ENCODE measurements at places on chromosomes 5 and 9.

DNA sequence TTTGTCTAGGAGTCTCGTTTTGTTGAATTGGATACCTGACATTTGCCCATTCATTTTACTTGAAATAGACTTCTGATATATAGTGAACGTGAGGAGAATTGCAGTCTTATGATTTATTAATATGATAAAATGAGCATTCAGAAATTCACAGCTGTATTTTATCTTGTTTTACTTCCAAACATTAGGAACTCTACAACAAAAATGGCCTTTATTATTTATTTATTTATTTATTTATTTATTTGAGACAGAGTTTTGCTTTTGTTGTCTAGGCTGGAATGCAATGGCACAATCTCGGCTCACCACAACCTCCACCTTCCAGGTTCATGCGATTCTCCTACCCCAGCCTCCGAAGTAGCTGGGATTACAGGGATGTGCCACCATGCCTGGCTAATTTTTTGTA lies 61.2 kb downstream of the RAB24 start:
- no peak for DNase-seq

DNA sequence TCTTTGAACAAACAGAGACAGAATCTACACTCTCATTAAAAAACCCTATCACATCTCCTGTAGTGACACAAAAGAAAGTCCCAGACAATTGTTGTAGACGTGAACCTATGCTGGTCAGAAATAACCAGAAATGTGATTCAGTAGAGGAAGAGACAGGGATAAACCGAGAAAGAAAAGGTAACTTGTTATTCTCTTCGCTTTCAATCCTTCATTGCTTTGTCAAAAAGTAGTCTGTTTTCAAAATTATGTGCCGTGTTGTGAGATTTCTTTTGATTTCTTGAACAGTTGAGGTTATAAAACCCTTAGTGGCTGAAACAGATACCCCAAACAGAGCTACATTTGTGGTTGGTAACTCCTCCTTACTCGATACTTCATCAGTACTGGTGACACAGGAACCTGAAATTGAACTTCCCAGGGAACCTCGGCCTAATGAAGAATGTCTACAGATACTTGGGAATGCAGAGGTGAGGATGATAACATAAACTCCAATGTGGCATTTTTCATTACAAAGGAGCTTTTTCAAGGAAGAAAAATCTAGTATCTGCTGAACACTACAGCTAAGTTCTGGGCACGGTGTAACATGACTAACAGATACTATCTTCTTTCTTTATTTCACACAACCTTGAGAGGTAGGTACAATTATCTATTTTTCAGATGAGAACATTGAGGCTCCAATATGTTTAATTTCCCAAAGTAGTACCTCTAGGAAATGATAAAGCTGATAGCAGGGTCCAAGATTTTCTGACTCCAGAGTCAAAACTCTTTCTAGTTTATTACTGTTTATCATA lies 14.3 kb downstream of the HMGCR start:
- DNase-seq, result no peak

- no peak for DNase-seq
Measured at GRCh38 chr5:52710972-52711596, 76.6 kb upstream of the ITGA1 start.

- DNase-seq, result no peak
Measured at GRCh38 chr5:65151614-65152013, 330.1 kb downstream of the ADAMTS6 start.

DNA sequence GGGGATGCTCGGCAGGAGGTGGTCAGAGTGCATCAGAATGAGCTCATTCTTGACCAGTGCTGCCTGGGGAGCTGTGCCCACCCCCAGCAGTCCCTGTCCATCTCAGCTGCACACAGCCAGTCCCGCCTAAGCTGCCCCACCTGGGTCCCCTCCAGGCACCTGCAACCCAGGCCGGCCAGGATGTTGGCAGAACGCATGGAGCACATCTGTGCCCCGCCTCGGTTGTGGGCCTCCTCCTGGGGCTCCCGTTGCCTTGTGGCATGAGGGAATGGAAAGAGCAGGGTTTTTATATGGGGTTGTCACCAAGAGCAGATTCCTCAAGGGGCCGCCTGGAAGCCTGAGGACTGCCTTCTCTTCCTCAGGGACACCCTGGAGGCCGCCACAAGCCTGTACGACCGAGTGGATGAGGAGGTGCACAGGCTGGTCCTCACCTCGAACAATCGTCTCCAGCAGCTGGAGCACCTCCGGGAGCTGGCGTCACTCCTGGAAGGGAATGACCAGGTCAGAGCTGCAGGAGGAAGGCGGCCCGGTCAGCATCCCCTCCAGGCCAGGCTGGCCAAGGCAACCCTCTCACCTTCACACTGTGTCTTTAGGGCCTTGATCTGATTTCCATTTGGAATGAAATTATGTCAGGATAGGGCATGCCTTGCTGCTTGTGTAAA lies 34.8 kb upstream of the LRRC14B start:
- DNase-seq, result no peak

DNA sequence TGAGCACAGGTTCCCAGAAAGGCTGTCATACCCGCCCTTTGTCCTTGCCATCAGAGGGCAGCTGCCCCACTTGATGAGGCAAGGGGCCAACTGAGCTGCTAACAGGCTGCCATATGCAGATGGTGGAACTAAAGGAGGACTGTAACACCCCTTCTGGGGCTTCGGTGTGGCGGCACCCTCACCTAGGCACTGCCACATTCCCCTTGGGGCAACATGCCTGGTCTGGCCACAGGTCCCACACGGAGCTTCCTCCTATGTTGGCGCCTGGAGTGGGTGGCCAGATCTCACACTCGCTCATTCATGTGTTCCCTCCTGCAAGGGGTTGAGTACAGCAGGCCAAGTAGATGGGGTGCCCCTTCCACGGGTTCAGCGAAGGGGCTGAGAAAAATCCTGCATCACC lies 777.4 kb upstream of the CHD1 start:
- no peak for DNase-seq

GRCh38 chr5:143010351-143010750 lies 240.2 kb downstream of the ARHGAP26 start:
- no peak for DNase-seq

DNA sequence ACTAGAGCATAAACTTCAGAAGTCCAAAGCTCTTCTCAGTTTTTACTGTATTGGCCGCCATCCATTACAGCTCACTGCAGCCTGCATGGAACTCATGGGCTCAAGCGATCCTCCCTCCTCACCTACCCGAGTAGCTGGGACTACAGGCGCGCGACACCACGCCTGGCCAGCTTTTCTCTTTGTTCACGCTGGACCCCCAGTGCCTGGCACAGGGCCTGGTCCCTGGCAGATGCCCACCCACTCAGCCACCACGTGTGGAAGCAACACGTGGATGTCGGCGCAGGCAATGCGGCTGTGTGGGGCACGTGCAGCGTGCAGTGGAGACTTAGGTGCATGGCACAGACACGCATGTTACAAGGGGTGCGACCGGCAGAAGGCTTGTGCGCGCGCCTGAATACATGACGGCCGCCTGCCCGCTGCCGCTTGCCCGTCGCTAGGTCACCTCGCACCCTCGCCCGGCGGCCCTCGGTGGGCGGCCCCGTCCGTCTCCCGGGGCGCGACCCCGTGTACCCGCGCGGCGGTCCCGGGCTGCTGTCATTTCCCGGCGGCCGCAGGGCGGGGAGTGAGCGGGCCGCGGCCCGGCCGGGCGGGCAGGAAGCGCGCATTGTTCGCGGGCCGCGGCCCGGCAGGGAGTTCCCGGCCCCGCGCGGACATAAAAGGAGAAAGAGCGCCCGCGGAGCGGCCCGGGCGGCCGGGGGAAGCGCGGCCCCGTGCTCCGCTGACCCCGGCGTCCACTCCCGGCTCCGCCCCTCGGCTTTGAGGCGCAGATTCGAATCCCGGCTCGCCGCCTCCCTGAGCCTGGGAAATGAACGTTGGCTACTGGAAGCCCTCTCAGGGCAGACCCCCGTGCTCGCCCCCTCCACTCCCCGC lies 24.1 kb upstream of the PTGS1 start:
- DNase-seq, result no peak

DNA sequence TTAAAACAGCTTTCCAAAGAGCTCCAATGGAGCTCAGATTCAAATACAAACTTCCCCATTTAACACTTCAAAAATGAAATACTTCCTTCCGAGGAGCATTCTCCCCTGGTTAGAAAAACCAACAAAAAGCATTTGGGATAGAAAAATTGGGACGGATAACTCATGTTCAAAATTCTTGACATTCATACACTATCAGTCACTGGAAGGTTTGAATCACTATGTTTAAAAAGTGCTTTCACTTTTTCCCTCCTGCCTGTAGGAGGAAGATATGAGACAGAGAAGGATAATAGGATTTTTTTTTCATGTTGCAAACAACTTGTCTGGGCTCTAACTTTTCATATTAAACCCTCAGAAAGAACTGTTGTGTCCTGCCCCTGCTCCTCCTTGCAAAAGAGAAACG lies 412.0 kb downstream of the ACTL7B start:
- no peak for DNase-seq

GRCh38 chr9:15513335-15513734 lies 2.6 kb upstream of the PSIP1 start:
- no peak for DNase-seq

DNA sequence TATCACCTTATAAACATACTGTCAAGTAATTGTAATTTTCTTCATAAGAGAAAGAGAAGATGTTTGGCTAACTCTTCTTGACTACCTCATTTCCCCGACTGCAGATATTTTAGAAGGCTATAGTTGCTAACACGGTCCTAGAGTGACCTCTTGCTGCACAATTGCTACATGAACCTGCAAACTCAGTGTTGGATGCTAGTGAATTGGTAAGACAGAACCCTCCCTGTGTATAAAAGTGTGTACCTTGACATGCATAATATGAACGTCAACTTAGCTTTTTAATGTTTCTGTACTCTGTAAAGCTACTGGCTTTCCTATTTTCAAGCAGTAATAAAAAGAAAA lies 46.7 kb upstream of the CER1 start:
- DNase-seq, result peak; percentile 17

GRCh38 chr5:150757087-150757649 lies 1.6 kb downstream of the DCTN4 start:
- DNase-seq, result no peak

DNA sequence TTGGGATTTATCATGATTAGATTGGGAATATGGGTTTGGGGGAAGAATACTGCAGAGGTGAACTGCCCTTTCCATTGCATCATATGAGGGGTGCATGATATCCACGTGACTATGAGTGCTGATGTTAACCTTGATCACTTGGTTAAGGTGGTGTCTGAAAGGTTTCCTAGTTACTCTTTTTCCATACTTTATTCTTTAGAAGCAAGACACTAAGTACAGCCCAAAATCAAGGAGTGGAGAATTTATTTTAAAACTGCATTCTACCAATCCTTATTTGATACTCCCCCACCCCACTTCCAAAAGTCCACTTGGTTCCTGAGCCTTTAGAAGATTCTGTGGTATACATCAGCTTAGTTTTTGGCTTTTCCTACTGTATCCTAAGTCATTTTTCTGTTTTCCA lies 20.3 kb upstream of the STOM start:
- no peak for DNase-seq

GRCh38 chr9:72926506-72926905 lies 26.3 kb downstream of the ALDH1A1 start:
- DNase-seq, result no peak

GRCh38 chr9:34928921-34929320 lies 29.2 kb upstream of the PHF24 start:
- no peak for DNase-seq

DNA sequence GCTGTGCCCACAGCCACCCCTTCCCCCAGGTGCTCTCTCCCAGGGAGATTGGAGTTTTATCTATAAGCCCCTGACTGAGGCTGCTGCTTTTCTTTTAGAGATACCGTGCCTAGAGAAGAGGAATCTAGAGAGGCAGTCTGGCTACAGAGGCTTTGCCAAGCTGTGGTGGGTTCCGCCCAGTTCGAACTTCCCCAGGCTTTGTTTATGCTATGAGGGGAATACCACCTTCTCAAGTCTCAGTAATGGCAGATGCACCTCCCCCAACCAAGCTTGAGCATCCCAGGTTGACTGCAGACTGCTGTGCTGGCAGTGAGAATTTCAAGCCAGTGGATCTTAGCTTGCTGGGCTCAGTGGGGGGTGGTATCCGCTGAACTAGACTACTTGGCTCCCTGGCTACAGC lies 157.4 kb downstream of the CAAP1 start:
- no peak for DNase-seq

GRCh38 chr5:17373814-17374556 lies 124.0 kb upstream of the TAF11L2 start:
- no peak for DNase-seq

Measured in neuronal stem cell (in vitro differentiated cells).